ENCODE measurements at places on chromosomes 7 and 10.

GRCh38 chr10:76126607-76127527 is 695.4 kb downstream of the LRMDA start:
- no peak for DNase-seq

GRCh38 chr7:128666200-128666599 is 5.9 kb upstream of the GARIN1A start:
- DNase-seq: no peak

DNA sequence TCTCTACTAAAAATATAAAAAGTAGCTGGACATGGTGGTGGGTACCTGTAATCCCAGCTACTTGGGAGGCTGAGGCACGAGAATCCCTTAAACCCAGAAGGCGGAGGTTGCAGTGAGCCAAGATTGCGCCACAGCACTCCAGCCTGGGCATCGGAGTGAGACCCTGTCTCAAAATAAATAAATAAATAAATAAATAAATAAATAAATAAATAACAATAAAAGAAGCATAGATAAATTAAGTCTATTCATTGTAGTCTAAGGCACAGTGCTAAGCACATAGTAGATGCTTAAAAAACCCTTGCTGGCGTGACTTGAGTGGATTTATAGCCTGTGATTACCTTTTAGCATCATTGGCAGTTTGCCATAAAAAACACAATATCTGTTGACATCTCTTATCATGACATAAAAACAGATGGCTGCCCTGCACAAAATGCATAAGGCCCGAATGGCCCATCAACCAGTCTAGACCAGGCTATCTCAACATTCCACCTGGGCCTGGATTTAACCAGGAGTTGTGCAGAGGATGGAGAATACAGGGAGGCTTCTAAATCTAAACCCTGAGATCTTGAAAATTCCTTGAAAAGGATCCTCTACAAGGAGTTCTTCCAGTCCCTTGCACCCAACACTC is 94.9 kb downstream of the PRLHR start:
- no peak for DNase-seq

DNA sequence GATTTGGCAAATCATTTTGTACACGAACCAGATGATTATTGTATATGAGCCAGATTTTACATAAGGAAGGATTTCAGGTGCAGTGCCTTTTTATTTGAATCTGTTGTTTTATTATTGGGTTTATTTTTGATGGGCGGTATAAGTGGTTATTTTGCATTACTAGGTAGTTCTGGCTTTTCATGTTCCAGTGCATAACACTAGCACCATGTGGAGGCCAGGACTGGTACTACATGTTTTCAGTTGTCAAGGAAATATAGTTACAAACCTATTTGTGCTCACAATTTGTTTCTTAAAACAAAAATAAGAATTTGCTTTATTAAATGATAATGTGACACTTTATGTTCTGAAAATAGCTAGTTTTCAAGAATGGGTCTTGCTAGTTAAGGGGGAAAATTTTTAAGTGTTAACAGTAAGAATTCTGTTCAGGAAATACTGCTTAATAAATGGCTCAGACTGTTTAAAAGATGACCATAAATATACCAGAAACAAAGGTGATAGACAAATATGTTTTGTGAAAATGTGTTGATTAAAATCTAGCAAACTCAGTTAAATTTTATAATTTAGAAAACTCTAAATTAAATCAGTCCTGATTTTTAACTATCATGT is 7.1 kb upstream of the SEMA3E start:
- DNase-seq: peak; percentile 4

DNA sequence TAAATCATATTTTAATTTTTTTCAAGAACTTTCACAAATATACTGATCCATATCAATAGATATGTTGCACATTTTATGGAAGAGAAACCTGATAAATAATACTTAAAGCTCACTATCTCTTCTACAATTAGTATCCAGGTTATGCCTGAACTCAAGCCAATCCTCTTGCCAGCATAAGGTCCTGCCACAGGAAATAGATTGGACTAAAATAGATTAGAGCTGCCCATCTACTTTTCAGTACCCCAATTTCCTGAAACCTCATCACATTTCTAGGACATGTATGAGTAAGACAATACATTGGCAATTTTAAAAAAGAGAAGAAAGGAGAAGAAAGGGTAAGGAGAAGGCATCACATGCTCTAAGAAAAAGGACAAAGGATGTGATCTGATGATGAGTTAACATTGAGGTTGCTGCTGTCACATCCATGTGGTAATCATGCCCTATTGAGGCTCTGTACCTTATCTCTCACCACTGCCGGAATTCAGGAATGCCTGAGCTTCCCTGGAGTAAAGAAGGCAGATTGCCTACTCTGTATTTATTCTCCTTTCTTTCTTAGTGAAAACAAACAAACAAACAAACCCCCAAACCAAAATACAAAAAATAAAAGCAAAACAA is 199.7 kb downstream of the ANK3 start:
- no peak for DNase-seq

- DNase-seq: no peak
These were observed 18.4 kb upstream of the DIP2C start for GRCh38 chr10:707861-708260.

GRCh38 chr7:29557954-29558353 is 5.7 kb upstream of the PRR15 start:
- no peak for DNase-seq

DNA sequence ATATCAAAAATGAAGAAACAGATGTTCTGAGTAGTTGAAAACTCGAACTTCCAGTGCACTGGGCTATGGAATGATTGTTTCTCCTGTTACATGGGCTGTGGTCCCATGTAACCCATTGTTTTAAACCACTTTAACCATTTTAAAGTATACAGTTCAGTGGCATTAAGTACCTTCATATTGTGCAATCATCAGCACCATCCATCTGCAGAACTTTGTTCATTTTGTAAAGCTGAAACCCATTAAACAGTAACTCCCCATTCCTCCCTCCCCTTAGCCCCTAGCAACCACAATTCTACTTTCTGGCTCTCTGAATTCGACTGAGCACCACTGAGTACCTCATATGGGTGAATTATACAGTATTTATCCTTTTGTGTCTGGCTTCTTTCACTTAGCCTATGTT is 217.4 kb downstream of the LRMDA start:
- DNase-seq: no peak

DNA sequence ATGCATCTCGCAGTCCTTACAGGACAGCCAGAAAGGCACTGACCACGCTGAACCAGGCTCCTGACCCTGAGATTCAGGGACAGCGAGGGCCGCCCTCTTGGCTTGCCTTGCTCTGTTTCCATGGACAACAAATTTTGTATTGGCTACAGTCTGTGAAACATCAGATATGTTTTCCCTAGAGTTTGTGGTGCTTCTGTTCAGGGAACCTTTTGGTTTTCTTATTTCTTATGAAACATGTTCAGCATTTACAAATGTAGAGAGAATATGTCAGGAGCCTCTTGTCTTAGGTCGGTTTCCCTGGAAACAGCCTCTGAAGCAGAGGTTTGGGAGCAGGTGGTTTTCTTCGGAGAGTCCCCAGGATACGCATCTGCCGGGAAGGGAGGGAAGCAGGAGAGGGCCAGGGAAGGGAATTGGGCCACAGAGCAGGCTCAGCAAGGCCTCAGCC is 260.1 kb downstream of the CCDC3 start:
- DNase-seq: no peak

GRCh38 chr7:131845573-131846314 is 289.3 kb upstream of the PODXL start:
- DNase-seq: no peak

- no peak for DNase-seq
These were observed 95.8 kb downstream of the CFAP58 start for GRCh38 chr10:104449391-104449790.

DNA sequence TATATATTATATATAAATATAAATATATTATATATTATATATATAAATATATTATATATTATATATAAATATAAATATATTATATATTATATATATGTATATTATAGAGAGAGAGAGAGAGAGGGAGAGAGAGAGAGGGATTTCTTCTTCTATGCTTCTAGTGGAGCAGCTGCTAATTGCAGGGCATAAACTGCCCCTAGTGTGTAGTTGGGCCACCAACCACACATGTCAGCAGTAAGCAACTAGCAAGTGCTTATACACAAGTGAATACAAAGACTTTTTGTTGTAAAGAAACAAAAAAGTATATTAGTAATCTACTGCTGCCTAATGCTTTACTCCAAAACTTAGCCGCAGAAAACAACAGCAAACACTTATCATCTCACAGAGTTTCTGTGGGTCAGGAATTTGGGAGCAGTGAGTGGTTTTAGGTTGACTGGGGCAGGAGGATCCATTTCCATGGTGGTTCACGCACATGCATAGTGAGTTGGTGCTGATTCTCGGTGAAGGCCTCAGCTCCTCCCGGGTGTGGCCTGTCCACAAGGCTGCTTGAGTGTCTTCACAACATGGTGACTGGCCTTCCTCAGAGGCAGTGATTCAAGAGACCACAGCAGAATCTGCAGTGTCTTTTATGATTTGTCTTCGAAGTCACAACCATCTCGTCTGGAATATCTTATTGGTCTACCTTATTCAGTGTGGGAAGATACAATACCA is 25.5 kb upstream of the BAG3 start:
- DNase-seq: no peak

- no peak for DNase-seq
These were observed 22.2 kb downstream of the SGCE start for GRCh38 chr7:94633687-94634086.

GRCh38 chr10:12649012-12649584 is 299.8 kb downstream of the CAMK1D start:
- no peak for DNase-seq

DNA sequence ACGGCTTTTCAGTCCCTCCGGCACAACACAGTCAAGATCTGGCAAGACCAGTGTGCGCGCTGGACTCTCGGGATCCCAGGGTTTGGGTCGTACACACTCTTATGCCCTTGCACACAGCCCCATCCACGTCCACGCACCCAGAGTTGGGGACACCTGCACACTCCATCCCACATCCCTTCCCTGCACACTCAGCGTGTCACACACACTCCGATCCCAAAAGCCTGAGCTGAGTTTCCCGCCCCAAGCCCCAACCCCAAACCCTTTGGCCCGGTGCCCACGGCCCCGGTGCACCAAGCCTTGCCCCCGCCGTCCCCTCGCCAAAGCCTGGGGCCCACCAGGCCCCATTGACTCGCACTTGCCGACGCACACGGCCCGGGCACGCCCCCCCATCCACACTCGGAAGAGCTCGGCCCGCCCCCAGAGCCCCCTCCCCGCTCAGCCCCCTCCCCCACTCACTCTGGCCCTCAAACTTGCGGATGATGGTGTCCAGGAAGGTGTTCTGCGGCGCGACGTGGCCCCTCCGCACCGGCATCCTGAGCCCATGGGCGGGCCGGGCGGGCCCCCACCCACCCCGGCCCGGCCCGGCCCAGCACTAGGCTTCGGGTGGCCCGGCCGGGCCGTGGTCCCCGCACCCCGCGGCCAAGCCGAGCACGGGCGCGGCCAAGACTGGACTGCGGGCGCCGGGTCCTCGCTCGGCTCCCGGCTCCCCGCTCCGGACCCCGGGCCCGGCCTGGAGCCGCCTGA is 567 bp downstream of the KCNH2 start:
- DNase-seq: no peak

GRCh38 chr7:6495597-6496262 is 48.0 kb upstream of the DAGLB start:
- no peak for DNase-seq

DNA sequence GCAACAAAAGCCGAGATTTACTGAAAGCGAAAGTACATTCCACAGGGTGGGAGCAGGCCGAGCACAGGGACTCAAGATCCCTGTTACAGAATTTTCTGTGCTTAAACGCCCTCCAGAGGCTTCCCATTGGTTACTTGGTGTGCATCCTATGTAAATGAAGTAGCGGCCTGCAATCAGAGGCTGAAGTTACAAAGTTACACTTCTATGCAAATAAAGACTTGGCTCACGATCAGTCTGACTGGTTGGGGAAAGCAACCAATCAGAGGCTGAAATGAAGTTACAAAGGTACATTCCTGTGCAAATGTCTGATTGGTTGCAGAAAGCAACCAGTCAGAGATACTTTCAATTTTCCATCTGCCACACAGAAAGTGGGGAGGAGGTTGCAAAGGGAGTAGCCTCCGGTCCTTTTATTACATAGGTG is 4.1 kb downstream of the ACBD7 start:
- peak; percentile 2 for DNase-seq

DNA sequence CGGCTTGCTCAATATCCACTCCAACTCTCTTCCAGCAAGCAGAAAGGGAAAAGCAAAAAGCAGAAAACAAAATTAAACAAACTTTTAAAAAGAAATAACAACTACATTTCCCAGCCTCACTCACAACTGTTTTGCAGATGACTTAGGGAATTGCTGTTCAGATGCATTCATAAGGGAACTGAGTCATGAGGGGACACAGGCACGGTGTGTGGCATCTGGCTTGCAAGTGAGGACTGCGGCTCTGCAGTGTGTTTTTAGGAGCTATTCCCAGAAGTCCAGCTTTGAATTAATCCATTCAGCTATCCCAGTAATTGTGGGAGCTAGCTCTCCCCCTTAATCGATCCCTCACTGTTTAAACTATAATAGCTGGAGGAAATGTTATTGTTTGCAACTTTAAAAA is 30.3 kb downstream of the PTN start:
- no peak for DNase-seq

GRCh38 chr10:60513281-60513680 is 123.6 kb upstream of the ANK3 start:
- no peak for DNase-seq

- no peak for DNase-seq
These were observed 49.8 kb downstream of the PAXIP1 start for GRCh38 chr7:154953006-154953684.

- DNase-seq: no peak
These were observed 117.6 kb upstream of the DPP6 start for GRCh38 chr7:153934629-153935028.

DNA sequence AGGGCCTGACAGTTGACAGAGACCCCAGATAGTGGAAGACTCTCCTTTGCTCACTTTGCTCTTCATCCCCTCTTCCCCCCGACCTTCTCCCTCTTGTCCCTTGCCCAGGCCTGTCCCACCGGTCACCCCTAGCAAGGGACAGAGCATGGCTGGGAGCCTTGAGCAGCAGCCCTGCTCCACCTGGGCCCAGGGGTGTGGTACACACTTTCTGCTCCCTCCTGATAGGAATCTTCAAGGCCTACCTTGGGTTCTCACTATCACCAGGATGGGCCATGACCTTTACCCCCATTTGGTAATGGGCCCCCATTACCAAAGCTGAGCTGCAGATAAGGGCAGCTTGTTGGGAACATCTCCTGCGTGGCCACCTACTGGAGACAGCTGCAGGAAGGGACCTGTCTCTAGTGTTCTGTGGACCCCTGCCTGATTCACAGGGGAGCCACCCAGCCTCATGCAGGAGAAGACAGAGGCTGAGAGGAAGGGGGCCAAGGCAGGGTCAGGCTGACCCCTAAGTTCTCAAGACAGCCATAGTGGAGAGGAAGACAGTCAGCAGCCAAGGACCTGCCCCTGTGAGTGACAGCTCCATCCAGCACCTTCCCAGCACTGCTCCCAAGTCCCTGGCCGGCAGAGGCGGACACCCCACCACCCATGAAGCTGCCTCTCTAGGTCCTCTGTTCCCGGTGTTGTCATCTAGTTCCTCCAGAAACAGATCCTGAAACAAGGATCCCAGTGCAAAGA is 913 bp upstream of the NPC1L1 start:
- no peak for DNase-seq

DNA sequence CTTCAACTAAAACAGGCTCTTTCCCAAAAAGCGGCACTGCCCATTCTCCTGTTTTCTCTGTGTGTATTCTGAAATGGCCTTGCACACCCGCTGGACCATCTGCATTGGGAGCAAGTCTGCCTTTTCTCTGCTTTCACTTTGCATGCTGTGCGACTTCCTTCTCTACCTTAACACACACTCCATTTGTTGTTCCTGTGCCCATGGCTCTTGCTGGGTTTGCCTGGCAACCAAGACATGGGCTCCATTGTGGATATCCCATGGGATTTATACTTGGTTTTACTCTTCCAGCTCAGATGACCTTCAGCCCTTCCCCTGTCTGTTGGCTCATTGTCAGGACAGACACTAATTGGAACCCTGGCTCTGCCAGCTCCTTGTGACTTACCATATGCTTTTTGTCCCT is 465.3 kb downstream of the REEP3 start:
- no peak for DNase-seq

Measured in NCI-H187 treated with DMSO at 0.1 percent for 48 hours (cell line).